Stimulated activated CD8-positive, alpha-beta memory T cell treated with anti-CD3 and anti-CD28 coated beads, Interleukin-4, amount 100 ng/mL, for 48 hours (primary cell): ENCODE measurements at places on chromosomes 5 and 9.

GRCh38 chr5:98309785-98310598 lies 463.5 kb upstream of the RGMB start:
- peak; percentile 22 for DNase-seq

GRCh38 chr5:103283120-103283519 lies 24.6 kb downstream of the MACIR start:
- DNase-seq = no peak

DNA sequence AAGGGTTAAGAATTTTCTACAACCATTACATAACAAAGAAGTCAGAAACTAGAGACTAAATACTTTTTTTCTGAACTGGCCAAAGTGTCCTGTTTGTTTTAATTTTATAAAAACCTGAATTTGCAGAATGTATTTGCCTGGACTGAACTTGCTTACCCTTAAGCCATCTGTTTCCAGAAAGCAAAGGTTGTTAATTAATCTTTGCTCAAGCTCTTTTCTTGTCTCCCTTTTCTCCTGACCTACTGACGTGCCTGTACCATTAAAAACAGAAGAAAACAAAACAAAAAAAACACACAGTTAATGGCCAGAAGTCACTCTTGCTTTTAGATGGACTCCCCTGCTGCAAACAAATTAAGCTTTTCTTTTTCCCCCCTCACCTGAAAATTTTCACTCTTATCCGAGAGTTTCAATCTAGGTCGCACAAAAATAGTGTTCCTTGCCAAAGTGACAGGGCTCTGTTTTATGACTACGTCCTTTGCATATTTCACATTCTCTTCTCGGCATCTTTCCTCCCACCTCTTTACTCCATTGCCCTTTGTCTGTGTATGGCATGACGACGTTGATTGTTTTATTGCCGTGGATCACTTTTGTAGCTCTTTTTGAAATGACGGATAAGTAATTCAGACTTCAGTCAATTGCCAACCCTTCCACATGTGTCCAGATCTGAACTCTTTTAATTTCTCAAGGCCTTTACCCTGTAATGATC lies 333.8 kb upstream of the GRIN3A start:
- no peak for DNase-seq

GRCh38 chr5:147930769-147931168 lies 24.4 kb upstream of the C5orf46 start:
- no peak for DNase-seq

- DNase-seq = peak; percentile 41
Measured at GRCh38 chr5:73454379-73455036, 5.9 kb upstream of the FOXD1 start.

DNA sequence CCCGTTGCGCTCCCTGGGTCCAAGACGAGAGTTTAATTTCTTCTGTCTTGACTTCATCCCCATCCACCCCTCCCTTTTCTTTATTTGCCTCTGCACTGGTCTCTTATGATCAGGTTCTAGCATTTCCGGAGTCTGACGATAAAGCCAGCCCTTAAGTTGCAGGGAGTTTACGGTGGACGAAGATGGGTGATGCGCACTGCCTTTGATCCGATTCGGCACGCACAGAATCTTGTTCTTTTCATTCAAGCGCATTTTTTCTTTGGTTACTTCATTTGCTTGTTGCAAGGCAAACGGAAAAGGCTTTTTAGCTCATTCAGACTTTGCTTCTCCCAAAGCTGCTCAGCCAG lies 488 bp upstream of the MCTP1 start:
- no peak for DNase-seq

DNA sequence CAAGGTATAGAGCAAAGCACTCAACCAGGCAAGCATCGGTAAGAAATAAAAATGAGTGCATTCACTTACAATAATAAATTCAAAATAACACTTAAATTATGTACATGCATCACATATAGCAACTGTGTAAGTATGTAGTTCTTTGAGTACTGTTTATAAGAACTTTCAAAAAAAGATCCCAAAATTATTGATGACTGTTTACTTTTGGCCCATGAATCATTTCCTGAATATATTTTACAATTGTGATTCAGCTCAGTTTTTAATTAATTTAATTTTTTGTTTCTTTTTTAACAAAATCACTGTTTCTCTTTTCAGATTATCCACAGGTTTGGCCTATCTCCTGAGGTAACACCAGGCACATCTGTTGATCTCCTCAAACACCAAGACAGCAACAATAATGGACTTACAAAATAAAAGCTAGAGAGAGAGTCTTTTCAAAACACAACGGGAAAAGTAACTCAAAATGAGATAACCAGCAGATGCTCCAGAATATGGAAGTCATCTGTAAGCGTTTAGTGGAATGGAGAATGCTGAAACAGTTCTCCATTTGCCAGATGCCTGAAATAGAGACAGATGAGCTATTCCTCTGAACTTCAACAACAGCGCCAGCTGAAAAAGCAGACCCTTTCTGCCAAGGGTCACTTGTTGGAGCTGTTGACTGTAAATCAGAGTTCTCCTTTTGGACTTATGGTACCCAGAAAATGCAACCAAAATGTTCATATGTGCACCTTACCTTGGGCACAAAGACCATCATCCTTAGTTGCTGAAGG lies 348.6 kb upstream of the RGMB start:
- no peak for DNase-seq

DNA sequence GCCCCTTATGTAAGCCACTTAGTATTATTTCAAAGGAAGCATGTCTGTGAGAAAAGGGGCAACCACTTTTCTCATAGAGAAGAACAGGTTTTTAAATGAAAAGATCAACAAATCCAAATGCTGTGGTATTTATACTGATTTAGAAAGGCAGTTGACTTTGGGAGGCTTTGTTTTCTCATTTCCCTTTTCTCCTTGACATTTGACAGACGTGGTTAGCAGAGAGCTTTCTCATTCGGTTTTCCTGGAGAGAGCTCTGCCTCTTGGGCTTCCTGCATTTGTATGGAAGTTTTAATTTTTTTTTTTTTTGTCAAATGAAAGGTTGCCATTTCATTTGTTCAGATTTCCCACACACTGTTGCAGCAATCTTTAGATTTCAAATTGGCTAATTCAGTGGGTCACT lies 62.5 kb downstream of the EXOSC2 start:
- no peak for DNase-seq

DNA sequence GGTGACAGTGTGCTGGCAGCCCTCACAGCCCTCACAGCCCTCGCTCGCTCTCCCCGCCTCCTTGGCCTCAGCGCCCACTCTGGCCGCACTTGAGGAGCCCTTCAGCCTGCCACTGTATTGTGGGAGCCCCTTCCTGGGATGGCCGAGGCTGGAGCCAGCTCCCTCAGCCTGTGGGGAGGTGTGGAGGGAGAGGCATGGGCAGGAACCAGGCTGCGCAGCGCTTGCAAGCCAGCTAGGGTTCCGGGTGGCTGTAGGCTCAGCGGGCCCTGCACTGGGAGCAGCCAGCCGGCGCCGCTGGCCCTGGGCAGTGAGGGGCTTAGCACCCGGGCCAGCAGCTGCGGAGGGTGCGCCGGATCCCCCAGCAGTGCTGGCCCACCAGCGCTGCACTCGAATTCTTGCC lies 177.0 kb downstream of the MSX2 start:
- DNase-seq = no peak
